B cell (primary cell): ENCODE measurements at places on chromosomes 11 and 22. TPM values are rescaled to one million over a fixed set of nuclear protein-coding genes. Genes with fewer than 3 reads are reported as not detected.

DNA sequence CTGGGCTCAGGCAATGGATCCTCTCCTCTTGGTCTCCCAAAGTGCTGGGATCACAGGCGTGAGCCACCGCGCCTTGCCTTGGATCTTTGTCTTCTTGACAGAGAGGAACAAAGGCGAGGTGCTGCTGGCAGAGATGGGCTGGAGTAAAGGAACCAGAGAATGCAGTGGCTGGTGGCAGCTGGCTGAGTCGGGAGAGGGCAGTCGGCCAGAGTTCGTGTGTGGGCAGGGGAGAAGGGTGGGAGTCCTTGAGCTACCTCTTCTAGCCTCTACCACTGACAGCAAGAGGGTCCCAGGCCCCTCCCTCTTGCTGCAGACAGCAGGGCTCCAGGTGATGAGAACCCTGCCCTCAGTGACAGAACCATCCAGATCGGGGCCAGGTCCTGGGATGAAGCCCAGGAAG lies 86.2 kb upstream of the LINC01488 start:
- DNase-seq, result no peak
- no peaks in the 10 kb centered on the region for H3K36me3 ChIP-seq
- H3K4me1 ChIP-seq, result no peaks in the 10 kb centered on the region

DNA sequence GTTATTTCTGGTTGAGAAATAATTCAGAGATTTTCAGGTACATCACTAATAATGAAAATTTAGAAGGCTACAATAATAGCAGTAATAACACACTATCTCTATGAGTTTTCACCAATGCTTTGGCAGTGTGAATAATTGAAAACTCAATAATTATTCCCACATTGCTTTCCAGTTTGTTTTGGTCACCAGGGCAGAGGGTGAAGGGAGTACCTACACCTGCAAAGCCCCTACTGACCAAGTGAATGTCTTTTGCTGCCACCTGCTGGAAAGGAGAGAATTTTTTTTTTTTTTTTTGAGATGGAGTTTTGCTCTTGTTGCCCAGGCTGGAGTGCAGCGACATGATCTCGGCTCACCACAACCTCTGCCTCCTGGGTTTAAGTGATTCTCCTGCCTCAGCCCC lies 3.2 kb downstream of the NELL1 start:
- H3K4me1 ChIP-seq, result peaks cover 6% of the 10 kb centered on the region
- H3K27me3 ChIP-seq, result peaks cover 48% of the 10 kb centered on the region
- DNase-seq, result no peak
- no peaks in the 10 kb centered on the region for H3K36me3 ChIP-seq

The LUZP2 gene
- total RNA-seq, result not detected in 2 replicates

The GGT1 gene
- 7.8 and 10.4 TPM in 2 replicates for total RNA-seq

GRCh38 chr22:38104084-38104483 lies 6.4 kb downstream of the BAIAP2L2 start:
- no peaks in the 10 kb centered on the region for H3K27me3 ChIP-seq
- no peak overlapping the region for H3K4me3 ChIP-seq
- H3K27ac ChIP-seq, result no peak overlapping the region

The CALCA gene
- total RNA-seq, result not detected in 2 replicates

The MRPL23 gene
- 44.7 and 47.8 TPM in 2 replicates for total RNA-seq

GRCh38 chr11:24108609-24109008 lies 388.2 kb upstream of the LUZP2 start:
- no peaks in the 10 kb centered on the region for H3K4me1 ChIP-seq
- H3K36me3 ChIP-seq, result no peaks in the 10 kb centered on the region
- H3K27me3 ChIP-seq, result no peaks in the 10 kb centered on the region
- no peak overlapping the region for H3K27ac ChIP-seq
- DNase-seq, result no peak
- H3K4me3 ChIP-seq, result no peak overlapping the region

DNA sequence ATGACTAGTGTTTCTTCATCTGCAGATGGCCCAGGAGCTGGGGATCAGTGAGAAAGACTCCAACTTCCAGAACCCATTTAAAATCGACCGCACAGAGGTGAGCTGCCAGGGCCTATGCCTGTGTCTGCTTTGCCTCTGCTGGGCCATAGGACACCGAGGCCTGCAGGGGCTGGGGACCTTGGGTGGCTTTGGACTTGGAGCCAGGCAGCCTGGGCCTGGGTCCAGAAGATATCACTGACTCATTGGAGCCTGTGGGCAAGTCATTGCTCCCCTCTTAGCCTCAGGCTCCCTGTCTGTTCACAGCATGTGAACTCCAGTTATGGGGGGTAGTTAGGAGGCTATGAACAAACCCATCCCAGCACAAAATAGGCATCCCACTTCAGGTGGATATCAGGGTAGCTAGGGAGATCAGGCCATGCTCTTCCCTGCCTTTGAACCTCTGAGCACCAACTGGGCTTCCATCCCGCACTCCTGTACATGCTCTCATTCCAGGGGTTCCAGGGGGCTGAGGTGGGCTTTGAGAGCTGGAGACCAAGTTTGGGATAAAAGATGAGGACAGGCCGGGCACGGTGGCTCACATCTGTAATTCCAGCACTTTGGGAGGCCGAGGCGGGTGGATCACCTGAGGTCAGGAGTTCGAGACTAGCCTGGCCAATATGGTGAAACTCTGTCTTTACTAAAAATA lies 13.4 kb downstream of the CCDC134 start:
- H3K4me1 ChIP-seq, result no peaks in the 10 kb centered on the region
- no peak overlapping the region for H3K4me3 ChIP-seq
- H3K27ac ChIP-seq, result no peak overlapping the region

- H3K27ac ChIP-seq, result no peak overlapping the region
- DNase-seq, result no peak
Observed at GRCh38 chr22:31235081-31235480, 23.0 kb downstream of the LIMK2 start.

DNA sequence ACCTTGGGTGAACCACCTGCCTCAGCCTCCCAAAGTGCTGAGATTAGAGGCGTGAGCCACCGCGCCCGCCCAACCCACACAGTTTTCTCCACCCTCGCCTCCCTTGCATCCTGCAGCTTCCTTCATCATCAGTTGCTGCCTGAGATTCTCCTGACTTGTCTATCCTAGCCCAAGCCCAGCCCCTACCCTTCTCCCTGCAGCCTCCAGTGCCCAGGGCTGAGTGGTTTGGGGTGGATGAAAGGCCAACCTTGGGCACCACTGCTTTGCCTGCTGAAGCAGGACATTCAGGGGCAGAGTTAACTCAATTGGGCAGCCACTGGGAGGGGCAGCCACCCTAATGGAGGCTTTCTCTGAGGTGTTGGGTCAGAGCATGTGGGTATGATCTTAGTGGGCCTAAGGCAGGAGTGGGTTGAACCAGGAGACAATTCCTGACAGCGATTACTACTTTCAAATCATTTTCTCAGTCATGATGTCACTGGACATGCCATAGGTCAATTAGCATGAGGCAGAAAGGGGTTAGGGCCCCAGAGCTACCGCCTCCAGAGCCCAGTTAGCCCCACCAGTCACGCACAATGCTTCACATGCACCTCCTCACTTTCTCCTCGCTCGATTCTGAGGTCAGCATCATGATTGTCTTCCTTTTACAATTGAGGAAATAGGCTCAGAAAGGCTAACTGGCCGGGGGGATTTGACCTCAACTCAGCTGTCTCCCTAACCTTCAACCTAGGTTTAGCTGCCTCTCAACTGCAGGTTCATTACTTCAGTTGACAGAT lies 1.0 kb upstream of the FKBP2 start:
- peaks cover 29% of the 10 kb centered on the region for H3K4me1 ChIP-seq
- no peak overlapping the region for H3K4me3 ChIP-seq
- peak; percentile 84 for DNase-seq
- peak overlapping the region; percentile 98 for H3K27ac ChIP-seq
- H3K36me3 ChIP-seq, result peaks cover 38% of the 10 kb centered on the region

DNA sequence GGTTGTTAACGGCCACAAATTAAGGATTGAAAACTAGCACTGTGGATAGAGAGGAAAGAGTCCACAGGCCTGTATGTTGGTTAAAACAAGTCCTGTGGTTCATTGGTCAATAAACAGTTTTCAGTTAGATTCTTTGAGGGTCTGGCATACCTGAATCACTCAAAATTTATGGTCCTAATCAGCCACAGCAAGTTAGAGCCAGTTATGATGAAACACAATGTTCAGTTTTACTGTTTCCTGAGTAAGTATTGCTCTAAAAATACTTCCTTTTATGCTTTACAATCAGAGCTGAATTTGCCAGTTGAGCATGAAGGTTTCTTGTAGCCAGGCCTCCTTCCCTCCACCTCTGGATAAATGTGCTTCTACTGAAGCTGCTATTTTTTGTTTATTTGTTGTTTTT lies 12.9 kb upstream of the CAT start:
- H3K4me1 ChIP-seq, result no peaks in the 10 kb centered on the region
- no peak for DNase-seq
- no peak overlapping the region for H3K4me3 ChIP-seq
- H3K36me3 ChIP-seq, result no peaks in the 10 kb centered on the region
- H3K27ac ChIP-seq, result no peak overlapping the region

DNA sequence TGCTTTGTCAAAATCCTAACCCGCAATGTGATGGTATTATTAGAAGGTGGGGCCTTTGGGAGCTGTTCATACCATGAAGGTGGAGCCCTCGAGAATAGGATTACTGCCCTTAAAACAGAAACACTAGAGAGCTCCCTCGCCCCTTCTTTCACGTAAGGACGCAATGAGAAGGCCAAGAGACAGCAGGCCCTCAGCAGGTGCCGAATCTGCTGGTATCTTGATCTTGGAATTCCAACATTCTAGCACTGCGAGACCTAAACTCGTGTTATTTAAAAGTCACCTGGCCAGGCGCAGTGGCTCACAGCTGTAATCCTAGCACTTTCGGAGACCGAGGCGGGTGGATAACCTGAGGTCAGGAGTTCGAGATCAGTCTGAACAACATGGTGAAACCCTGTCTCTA lies 33.1 kb downstream of the LARGE1 start:
- no peaks in the 10 kb centered on the region for H3K27me3 ChIP-seq
- no peak for DNase-seq
- peaks cover 34% of the 10 kb centered on the region for H3K4me1 ChIP-seq
- no peaks in the 10 kb centered on the region for H3K36me3 ChIP-seq
- H3K4me3 ChIP-seq, result no peak overlapping the region

DNA sequence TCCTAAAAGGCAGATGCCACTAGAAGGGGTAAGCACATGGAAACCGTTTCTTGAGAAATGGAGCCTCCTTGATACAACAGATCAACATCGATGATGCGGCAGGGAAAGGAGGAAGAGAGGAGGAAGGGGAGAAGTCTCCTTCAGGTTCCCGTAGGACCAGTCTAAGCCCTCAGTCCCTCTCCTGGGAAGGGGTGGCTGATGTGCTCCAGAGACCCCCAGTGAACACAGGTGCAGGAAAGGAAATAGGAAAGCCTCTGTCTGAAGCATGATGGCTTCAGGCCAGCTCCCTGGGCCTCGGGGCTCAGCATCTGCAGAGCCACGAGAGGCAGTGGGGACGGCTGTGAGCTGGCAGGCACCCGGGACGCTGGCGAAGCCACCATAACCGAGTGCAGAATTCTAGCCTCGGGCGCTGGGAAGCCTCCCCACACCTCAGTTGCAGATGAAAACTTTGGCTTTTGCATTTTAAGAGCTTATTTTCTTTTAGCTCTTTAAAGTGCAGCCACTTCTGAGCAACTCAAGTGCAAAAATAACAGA lies 1.8 kb downstream of the SPATA19 start:
- no peaks in the 10 kb centered on the region for H3K27me3 ChIP-seq
- no peak for DNase-seq
- no peaks in the 10 kb centered on the region for H3K36me3 ChIP-seq
- no peaks in the 10 kb centered on the region for H3K4me1 ChIP-seq
- no peak overlapping the region for H3K4me3 ChIP-seq
- no peak overlapping the region for H3K27ac ChIP-seq

The GAL gene
- not detected in 2 replicates for total RNA-seq

The RAB38 gene
- total RNA-seq, result not detected in 2 replicates

The TUB gene
- 0.10 TPM in 1 of 2 replicates, not detected in the other for total RNA-seq

- peak; percentile 45 for DNase-seq
- no peaks in the 10 kb centered on the region for H3K36me3 ChIP-seq
- H3K4me3 ChIP-seq, result no peak overlapping the region
- H3K4me1 ChIP-seq, result peaks cover 90% of the 10 kb centered on the region
Observed at GRCh38 chr11:65427691-65428577, 5.3 kb downstream of the NEAT1 start.

- no peaks in the 10 kb centered on the region for H3K4me1 ChIP-seq
- no peak overlapping the region for H3K27ac ChIP-seq
- H3K4me3 ChIP-seq, result no peak overlapping the region
- no peaks in the 10 kb centered on the region for H3K36me3 ChIP-seq
Observed at GRCh38 chr22:44848791-44849420, 96.5 kb downstream of the ARHGAP8 start.

GRCh38 chr11:35088226-35088625 lies 50.7 kb upstream of the CD44 start:
- no peak for DNase-seq
- H3K4me3 ChIP-seq, result no peak overlapping the region
- H3K4me1 ChIP-seq, result peaks cover 50% of the 10 kb centered on the region

GRCh38 chr22:27791159-27791858 lies 10.2 kb downstream of the MN1 start:
- no peaks in the 10 kb centered on the region for H3K27me3 ChIP-seq
- H3K4me3 ChIP-seq, result no peak overlapping the region
- no peak for DNase-seq
- no peak overlapping the region for H3K27ac ChIP-seq
- H3K36me3 ChIP-seq, result no peaks in the 10 kb centered on the region

DNA sequence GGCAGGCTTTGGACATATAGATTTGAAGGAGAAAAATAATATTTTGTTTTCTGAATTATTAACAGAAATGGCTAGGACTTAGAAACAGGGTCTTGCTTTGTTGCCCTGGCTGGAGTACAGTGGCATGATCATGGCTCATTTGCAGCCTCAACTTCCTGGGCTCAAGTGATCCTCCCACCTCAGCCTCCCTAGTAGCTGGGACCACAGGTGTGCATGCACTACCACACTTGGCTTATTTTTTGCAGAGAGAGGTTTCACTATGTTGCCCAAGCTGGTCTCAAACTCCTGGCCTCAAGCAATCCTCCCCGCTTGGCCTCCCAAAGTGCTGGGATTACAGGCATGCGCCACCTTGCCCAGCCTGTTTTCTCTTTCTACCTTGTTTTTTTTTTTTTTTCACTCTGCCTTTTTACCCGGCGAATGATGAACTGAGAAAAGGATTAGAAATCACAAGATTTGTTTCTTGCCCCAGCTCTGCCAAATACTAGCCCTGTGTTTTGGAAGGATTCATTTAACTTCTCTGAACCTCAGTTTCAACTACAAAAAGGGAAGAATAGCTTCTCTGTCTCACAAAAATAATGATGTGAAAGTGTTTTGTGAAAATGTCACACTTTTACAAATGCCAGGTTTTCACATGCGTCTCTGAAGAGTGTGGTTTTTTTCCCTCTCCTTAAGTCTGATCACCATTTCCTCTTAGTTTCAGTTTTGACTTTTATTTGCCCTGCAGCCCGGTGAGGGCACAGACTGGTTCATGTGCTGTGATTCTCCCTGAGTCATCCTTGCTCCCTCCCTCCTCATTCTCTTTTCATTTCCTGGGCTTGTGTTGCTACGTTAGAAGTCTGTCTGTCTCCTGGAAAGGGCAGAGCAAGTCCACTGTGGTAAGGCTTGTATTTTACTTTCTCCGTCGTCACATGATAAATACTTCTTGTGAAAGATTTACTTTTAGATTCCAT lies 67.7 kb downstream of the BCL2L13 start:
- H3K36me3 ChIP-seq, result peaks cover 2% of the 10 kb centered on the region
- peak overlapping the region; percentile 43 for H3K27ac ChIP-seq
- peaks cover 13% of the 10 kb centered on the region for H3K4me1 ChIP-seq
- DNase-seq, result peak; percentile 65

- H3K4me1 ChIP-seq, result no peaks in the 10 kb centered on the region
- H3K36me3 ChIP-seq, result no peaks in the 10 kb centered on the region
- no peak overlapping the region for H3K27ac ChIP-seq
- peaks cover 5% of the 10 kb centered on the region for H3K27me3 ChIP-seq
Observed at GRCh38 chr11:75099635-75100034, 3.0 kb upstream of the OR2AT4 start.

GRCh38 chr11:72083414-72083813 lies 2.8 kb downstream of the LRRC51 start:
- no peak for DNase-seq
- no peak overlapping the region for H3K27ac ChIP-seq
- no peak overlapping the region for H3K4me3 ChIP-seq
- no peaks in the 10 kb centered on the region for H3K36me3 ChIP-seq
- H3K27me3 ChIP-seq, result no peaks in the 10 kb centered on the region
- H3K4me1 ChIP-seq, result peaks cover 22% of the 10 kb centered on the region
